Activated naive CD8-positive, alpha-beta T cell treated with anti-CD3 and anti-CD28 coated beads, Interleukin-2, amount 50 U/mL, for 16 hours (primary cell): ENCODE measurements at places on chromosomes 3 and 15.

DNA sequence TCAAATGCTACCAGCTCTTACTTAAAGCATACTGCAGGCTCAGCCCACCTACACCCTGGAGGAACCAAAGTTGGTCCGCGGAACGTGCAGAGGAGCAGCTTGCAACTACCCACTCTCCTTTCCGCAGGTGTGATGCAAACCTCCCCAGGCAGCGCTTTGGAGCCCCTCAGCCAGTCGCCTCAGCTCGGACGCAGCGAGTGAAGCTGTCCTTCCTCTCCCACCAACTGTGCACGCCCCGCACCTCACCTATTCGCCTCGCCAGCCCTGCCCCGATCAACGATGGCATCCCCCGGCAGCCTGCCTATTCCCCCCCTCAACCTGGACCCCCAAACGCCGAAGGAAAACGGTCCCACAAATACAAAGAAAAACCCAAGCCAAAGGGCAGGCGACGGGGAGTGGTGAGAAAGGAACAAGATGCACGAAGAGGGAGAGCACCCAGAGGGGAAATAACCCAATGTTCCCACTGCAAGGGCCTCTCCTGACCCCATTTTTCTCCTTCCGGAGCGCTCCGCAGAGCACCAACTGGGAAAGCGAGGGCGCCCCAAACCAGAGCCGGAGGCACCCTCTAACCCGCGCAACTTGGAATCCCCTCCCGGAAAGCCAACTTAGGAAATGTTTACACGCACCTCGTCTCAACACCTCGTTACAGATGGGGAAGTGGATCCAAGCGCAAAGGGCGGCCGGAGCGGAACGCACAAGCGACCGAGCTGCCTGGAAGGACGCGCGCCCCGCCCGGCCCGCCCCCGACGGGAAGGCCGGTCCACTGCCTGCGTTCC lies 665 bp downstream of the GLB1 start:
- DNase-seq, result no peak

- no peak for DNase-seq
Measured at GRCh38 chr15:33182278-33182905, 12.1 kb downstream of the FMN1 start.

- DNase-seq, result no peak
Measured at GRCh38 chr3:85120879-85121278, 162.1 kb downstream of the CADM2 start.

GRCh38 chr3:105616374-105617121 lies 249.8 kb downstream of the ALCAM start:
- DNase-seq, result no peak

- no peak for DNase-seq
Measured at GRCh38 chr15:75178171-75178937, 23.3 kb upstream of the C15orf39 start.

- DNase-seq, result no peak
Measured at GRCh38 chr15:92650966-92651365, 4.6 kb downstream of the FAM174B start.

DNA sequence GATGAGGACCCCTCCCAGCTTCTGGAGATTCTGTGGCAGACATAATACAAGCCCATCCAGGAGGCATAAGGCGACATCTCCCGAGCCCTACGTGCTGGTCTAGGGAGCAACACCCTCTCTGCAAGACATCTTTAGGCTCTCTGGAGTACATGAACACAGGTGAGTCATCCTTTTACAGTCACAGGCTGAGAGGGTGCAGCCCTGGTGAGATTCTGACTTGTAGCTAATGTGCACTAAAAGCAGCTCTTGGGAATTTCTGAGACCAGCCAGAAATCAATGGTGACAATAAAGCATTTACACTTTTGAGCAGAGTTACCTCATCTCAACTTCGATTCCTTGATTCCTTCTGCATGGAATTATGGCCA lies 131.1 kb downstream of the XXYLT1 start:
- DNase-seq, result no peak

GRCh38 chr15:98385752-98386381 lies 262.5 kb upstream of the IGF1R start:
- DNase-seq, result no peak

GRCh38 chr15:70617911-70618287 lies 145.5 kb downstream of the UACA start:
- DNase-seq, result no peak

DNA sequence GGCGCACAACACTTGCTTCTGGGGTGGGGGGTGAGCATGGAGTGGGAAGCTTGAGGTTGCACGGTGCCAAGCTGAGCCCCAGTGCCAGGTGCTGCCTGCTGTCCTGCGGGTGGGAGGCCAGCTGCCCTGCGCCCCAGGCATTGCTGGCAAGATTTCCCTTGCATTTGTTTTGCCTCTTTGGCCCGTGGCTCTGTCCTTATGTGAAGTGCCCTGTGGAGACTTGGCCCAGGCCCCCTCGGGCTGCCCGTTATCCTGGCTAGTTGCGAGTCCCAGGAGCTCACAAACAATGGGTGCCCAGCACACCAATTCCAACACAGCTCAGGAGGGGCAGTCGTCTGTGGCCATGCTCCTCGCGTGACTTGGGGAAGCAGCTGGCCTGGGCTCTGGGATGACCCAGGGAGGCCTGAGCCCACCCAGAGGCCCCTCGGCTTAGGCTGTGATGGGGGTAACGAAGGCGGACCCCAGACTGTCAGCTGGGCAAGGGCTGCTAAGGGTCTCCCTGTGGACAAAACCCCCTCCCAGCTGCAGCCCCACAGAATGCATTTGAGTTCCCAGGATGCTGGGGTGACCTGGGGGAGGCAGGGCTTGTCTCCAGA lies 5.9 kb downstream of the C3orf22 start:
- DNase-seq, result no peak

DNA sequence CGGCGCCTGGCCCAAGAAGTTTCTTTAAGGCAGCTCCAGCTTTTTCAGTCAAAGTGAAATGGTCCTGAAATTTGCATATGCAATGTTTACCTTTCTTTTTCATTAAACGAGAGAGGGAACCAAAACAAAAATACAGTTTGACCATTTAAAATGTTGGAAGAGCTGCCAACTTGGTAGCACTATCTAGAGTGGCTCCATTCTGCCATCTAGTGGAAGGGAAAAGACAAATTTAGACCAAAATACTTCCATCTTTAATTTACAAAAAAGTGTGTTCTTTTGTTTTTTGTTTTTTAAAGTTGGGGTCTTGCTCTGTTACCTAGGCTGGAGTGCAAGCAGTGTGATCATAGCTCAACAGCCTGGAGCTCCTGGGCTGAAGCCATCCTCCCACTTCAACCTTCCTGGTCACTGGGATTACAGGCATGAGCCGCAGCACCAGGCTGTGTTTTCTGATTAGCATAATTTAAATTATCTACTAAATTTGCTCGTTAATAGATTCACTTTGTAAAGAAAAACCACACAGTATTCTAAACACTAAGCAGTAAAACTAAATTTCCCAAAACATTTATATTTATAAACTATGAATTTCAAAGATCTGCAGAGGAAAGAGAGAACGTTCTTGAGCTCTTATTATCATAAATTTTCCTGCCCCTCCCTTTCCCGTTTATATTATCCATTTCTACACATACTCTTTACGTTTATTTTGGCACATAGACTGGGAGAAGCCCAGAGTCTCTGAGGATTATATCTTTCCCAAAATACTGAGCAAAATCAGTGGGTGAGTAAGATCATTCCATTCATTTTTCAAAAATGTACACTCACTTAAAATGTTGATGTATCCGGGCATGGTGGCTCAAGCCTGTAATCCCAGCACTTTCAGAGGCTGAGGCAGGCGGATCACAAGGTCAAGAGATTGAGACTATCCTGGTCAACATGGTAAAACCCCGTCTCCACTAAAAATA lies 15.4 kb upstream of the RFC4 start:
- no peak for DNase-seq

- no peak for DNase-seq
Measured at GRCh38 chr3:5389057-5389456, 201.6 kb downstream of the EDEM1 start.

GRCh38 chr15:75229191-75230015 lies 27.7 kb downstream of the C15orf39 start:
- DNase-seq, result no peak

DNA sequence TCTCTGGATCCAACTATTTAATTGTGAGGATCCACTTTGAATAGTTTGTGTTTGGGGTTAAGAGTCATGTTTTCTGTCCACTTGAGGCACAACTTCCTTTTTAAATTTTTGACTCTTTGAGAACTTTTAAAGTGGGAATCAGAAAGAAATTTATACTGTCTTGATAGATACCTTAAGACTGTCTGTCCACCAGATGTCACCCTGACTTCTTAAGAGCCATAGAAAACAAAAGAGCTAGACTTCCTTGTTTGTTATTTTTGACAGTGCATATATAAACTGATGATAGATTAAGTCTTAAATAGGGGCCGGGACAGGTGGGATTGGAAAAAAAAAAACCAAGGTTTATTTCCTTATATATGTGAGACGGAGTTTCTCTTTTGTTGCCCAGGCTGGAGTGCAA lies 52.1 kb upstream of the WDR72 start:
- no peak for DNase-seq

DNA sequence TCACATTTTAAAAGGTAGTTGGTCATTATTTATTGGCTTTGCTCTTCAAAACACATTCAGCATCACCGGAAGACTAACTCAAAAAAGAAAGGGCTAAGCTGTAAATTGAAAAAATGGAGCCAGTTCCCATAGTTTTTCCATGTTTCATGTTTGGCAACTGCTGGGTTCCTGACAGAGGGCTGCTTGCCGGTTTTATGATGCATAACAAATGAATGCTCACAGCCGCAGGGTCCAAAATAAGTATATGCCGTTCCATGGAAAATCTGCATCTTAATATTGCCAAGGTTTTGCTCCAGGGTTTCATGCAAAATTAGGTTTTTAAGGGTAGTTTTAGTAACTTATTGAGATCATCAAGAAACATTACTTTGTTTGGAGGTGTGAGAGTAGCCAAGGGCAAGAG lies 15.8 kb downstream of the SLC12A1 start:
- no peak for DNase-seq

DNA sequence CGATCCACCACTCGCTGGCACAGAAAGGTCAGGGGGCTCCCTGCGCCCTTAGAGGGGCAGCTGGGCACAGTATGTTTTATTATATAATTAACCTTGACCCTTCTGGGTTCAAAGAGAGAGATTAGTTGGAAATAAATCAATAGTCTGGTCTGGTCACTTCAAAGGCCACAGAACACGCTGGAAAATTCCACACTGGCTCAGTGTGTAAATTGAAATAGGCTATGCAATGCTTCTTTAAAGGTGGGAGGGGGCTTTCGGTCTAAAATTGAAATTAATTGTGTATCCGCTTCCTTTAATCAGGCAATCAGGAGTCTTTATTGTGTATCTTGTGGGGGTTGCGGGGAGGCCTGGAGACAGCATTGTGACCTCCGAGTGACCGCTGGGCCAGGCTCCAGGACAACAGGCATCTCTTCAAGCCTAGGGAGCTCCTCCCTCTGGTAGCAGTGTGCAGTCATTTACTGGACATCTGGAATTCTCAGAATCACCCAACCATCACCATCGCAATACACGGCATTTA lies 8.0 kb downstream of the RNU5B-1 start:
- DNase-seq, result no peak

- DNase-seq, result no peak
Measured at GRCh38 chr3:14698601-14699244, 23.8 kb downstream of the C3orf20 start.

DNA sequence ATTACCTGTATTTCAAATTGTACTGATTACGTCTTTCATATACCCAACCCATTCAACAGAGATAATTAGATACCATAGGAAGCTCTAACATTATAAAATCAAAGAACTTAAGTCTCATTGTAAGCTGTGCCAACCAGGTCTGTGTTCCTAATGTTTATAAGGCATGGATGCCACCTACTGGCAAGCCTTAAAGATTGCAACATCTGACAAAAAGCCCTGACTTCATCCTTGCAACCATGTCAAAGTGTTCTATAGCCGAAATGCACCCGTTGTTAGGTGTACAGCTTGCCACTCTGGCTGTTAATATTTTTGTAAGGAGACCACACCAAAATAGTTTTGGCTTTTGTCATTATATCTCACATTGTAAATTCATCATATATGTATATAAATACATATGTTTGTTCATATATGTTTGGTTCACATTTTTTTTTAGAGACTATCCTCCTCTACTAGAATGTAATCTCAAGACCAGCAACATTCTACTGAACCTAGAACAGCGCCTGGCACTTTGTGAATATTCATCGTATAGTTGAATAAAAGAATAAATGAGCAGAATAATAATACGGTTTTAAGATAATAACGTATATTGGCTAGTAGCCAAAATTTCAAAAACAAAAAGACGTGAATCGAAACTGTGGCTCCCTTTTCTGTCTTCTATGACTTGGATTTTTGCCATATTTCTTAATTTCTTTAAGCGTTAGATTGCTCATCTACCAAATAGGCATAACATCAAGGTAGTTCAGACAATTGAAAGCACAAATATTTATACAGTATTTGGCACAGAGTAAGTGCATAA lies 258.1 kb downstream of the TBL1XR1 start:
- DNase-seq, result no peak

- no peak for DNase-seq
Measured at GRCh38 chr3:42381551-42382082, 28.8 kb downstream of the LYZL4 start.

DNA sequence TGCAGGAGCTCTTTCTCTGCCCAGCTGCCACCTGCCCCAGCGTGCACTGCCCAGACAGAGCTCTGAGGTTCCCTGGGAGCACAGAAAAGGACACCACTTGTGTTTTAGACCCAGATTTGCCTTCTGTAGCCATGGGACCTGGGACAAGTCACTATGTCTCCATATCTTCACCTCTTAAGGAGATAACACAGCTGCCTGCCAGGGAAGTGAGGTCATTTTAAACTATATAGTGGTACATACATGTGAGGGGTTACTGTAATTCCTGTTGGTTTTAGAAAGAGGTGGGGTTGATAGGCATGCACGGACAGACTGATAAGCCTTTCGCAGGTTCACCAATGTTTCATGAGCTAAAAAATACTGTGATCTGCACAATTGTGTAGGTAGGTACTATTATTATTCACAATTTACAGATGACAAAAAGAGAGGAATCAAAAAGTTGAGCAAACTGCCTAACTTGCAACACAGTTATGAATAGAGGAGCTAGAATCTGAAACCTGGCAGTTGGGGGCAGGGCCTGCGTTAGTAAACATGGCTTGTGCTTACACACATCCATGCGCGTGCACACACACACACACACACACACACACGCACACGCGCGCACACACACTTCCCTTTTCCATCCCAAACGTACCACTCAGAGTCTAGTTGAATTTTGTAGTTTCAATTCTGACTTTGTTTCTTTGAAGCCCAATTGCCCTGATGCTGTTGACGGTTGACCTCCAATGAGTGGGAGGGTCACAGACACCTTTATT lies 193.6 kb downstream of the FAM43A start:
- no peak for DNase-seq

DNA sequence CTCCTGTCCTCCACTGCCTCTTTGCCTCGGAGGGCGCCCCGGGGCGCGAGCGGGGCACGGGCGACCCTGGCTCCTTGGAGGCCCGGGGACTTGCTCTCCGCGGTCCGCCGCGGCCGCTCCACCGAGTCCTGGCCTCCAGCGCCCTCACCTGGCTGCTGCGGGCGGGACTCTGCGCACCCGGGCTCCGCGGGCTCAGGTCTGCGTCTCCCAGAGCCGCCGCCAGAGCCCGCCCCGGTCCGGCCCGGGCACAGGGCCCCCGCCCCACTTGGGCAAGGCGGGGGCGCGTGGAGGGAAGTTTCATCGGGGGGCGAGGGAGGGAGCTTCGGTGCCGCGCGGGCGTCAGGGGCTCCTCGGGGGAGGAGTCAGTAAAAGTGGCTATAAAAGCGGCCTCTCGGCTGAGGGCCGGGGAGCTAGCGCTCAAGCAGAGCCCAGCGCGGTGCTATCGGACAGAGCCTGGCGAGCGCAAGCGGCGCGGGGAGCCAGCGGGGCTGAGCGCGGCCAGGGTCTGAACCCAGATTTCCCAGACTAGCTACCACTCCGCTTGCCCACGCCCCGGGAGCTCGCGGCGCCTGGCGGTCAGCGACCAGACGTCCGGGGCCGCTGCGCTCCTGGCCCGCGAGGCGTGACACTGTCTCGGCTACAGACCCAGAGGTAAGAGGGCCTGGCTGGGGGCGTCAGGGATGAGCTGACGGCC lies at the start of gene CEMIP:
CEMIP (plus strand) TSS at position 407 of the 694 bp plus-strand sequence. CDS start 94,510 bp downstream, outside the sequence.
- no peak for DNase-seq
